ENCODE measurements at places on chromosomes 3 and 15.

DNA sequence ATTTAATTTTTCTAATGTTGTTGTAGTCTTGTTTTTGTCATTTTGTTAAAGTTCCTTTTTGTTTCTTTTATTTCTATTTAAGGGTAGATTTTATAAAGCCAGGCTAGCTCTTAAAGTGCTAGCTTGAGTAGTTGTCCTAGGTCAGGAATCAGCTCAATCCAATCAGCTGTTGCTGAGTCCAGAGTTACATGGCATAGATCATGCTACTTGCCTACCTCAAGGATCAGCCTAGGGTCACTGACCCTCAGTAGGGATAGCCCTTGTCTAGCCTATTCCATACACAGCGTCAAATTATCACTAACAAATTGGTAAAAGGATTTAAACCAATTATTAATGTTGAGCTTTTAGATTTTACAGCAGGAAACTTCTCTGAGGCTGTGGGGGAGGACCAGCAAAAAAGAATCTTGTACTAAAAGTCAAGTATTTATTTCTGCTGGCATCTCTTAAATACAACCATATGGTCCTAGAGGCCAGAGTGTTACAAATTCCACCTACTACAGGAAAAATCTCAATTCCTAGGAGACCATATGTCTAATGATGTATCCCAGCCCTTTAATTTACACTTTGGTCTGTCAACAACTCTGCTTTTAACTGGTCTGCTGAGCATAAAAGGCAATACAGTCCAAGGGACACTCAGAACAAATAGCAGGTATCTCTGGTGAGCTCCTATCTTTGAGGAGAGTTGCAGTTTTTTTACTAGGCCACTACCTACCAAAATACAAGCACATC lies 138.3 kb upstream of the PTPRG start:
- peaks cover 9% of the 10 kb centered on the region for H3K4me1 ChIP-seq
- peaks cover 3% of the 10 kb centered on the region for H3K27me3 ChIP-seq

DNA sequence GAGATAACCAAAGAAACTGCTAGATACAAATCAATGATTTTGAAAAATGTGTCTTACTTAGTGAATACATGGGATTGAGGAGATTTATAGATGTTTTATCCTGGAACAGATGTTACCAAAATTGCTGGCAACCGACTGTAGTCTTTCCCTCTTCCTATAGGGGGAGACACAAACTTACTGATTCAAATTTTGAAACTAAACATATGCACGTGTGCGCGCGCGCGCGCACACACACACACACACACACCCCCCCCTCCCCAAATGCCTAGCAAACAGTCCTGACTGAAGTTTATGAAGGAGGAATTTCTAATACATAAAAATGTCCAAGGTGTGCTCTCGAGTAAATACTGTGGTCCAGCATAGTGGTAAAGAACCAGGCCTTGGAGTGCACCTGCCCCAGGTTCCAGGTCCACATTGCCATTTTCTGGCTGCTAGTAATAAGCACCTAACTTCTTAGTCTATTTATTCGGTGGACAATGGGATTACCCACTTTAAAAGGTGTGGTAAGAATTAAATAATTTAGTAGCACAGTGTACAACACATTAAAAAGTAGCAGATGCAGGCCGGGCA lies 18.5 kb upstream of the C3orf62 start:
- H3K4me3 ChIP-seq: no peak overlapping the region
- H3K27me3 ChIP-seq: no peaks in the 10 kb centered on the region
- peaks cover 68% of the 10 kb centered on the region for H3K36me3 ChIP-seq
- no peaks in the 10 kb centered on the region for H3K4me1 ChIP-seq

DNA sequence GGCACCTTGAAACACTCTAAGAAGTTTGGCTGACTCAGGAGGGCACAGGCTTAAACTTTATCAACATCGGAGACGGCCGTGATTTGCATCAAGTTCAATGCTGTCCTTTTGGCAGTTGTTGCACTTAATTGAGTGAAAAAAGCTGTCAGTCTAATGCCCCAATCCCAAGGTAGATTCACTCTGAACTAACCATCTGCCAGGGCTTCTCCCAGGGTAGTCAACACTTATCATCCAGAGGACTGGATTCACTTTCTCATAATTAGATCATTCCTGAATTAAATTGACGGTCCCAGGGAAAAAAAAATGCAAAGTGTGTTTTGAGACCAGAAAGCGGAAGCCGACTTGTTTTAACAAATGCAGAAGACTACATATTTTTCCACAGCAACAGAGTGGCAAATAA lies 28.5 kb downstream of the RORA start:
- no peak for DNase-seq
- H3K27ac ChIP-seq: no peak overlapping the region
- H3K4me1 ChIP-seq: no peaks in the 10 kb centered on the region
- H3K4me3 ChIP-seq: no peak overlapping the region
- H3K27me3 ChIP-seq: peaks cover 3% of the 10 kb centered on the region

DNA sequence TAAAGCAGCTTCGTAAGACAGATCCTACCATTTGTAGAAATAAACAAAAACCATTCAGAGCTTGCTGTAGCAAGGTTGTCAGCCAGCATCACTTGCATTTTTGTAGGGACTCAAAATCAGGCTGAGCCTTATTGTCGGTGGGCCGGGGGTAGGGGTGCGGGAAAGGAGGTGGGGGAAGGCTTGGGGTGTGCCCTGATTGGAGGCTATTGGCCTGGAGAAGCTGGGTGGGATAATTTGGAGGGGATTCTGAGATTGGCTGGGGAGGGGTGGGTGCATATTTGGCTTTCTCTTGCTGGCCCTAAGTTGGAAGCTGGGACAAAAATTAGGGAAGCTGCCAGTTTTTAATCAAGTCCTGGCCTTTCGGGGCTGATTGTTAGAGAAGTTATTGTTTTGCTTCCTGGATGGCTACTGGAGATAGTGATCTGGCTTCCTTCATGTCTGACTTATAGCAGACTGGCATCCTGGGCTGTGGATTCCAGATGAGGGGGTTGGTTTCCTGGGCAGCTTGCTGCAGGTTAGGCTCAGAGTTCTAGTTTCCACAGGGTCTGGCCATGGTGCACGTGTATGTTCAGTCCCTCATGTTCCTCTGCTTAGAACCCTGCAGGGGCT lies 22.8 kb downstream of the STOML1 start:
- DNase-seq: no peak
- H3K36me3 ChIP-seq: no peaks in the 10 kb centered on the region
- no peak overlapping the region for H3K4me3 ChIP-seq
- no peaks in the 10 kb centered on the region for H3K27me3 ChIP-seq
- no peak overlapping the region for H3K27ac ChIP-seq

DNA sequence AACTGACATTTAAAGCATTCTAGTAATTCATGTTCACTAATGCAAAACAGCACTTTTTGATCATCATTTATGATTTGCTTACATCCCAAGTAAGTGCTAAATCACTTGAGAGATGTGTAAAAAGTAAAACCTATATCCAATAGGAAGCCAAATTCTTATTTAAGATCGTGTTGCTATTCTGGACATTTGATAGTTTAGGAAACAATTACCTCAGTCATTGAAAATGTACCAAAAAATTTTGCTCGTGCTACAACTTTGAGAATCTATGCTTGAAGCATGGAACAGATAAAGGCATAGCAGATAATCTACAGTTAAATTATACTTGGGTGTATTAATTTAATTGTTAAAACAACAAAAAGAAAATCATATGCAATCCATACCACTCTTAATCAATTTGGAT lies 571.6 kb upstream of the NR2F2 start:
- no peaks in the 10 kb centered on the region for H3K4me1 ChIP-seq
- H3K36me3 ChIP-seq: no peaks in the 10 kb centered on the region
- no peak overlapping the region for H3K27ac ChIP-seq

GRCh38 chr15:50146632-50147031 lies 27.6 kb upstream of the ATP8B4 start:
- no peaks in the 10 kb centered on the region for H3K27me3 ChIP-seq
- DNase-seq: no peak
- peaks cover 45% of the 10 kb centered on the region for H3K4me1 ChIP-seq
- peak overlapping the region; percentile 7 for H3K27ac ChIP-seq
- H3K4me3 ChIP-seq: no peak overlapping the region
- peaks cover 42% of the 10 kb centered on the region for H3K36me3 ChIP-seq

DNA sequence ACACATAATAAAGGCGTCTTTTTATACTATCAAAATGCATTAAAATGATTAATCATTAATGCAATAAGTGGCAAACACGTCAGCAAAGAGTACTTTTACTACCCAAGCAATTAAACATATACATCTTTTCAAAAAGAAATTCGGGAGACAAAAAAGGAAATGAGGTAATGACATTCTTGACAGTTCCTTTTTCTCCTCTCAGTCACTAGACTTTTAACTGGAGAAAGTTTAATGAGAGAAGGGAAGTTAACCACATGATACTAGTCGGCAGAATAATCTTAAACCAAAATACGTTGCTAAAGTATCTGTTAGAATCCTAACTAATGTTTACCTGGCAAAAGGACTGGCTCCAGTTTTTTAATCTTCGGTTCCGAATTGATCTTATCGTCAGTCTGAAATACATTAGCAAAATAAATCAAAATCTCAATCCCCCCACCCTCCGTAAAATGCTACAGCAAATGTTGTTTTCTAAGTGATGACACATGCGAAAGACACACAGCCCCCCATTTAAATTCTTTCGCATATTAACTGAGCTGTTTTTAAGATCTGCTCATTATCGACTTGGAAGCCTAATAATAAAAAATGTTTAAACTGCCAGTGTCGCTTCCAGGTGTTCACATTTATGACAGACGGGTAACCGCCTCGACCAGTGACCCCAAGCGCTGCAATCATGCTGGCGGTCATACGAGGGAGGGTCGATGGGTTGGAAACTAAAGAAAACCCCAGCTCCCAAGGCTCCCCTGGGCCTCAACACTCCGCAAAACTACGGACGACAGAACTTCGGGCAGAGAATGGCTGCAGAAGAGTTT lies 778 bp downstream of the MTMR10 start:
- H3K36me3 ChIP-seq: peaks cover 15% of the 10 kb centered on the region
- H3K27me3 ChIP-seq: peaks cover 3% of the 10 kb centered on the region
- H3K4me1 ChIP-seq: peaks cover 19% of the 10 kb centered on the region
- DNase-seq: no peak

DNA sequence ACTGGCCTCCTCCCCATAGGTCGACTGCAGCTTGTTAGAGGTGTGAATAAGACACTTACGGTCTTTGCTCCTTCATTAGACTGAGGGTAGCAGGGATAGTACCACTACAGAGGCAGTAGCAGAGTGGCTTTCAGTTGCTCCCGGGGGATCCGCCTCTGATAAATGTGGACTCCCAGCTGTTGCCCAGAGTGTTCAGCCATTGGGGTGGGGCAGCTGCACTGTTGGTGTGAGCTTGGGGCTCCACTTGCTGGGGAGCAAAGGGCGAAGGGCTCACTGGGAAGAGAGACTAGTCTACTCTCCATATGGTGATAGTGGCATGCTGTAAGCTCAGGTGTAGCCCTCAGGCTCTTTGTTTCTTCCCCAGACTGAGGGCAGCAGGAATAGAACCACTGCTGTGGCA lies 239.1 kb downstream of the LRRN1 start:
- H3K36me3 ChIP-seq: no peaks in the 10 kb centered on the region
- H3K4me3 ChIP-seq: no peak overlapping the region
- H3K27ac ChIP-seq: no peak overlapping the region

DNA sequence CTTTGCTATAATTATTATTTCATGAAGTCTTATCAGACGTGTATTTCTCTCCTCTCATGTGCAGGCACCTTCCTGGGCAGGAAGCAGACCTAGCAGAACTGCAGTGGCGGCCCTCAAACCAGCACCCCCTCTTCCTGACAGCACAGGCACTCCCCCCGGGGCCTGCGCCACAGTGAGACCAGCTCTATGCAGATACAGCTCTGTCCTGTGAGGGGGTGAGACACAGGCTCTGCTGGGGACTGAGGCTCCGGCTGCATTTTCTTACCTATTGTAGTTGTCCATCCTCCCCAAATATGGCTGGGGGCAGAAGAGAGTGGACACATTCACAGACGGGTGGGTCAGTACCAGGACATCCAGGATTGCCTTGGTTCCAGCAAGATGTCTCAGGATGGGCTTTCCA lies 5.0 kb downstream of the CISH start:
- H3K27ac ChIP-seq: peak overlapping the region; percentile 100
- DNase-seq: no peak
- H3K27me3 ChIP-seq: no peaks in the 10 kb centered on the region
- H3K36me3 ChIP-seq: peaks cover 95% of the 10 kb centered on the region

DNA sequence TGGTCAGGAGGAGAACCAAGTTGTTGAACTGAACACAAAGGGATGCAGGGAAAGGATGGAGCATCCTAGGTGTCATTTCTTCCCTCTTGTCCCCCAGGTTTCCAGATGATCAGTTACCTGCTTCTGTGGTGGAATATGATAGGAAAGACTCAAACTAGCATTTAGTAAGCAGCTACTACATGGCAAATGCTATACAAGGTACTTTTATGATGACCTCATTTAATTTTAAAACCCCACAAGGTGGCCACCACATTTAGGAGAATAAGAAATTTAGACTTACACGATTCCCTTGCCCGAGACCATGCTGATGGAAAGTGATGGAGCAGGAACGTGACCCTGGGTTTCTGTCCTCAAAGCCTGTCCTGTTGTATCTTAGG lies 40.9 kb downstream of the CCR4 start:
- peak overlapping the region; percentile 79 for H3K4me3 ChIP-seq
- H3K27me3 ChIP-seq: no peaks in the 10 kb centered on the region
- peaks cover 73% of the 10 kb centered on the region for H3K4me1 ChIP-seq
- DNase-seq: no peak
- H3K27ac ChIP-seq: peak overlapping the region; percentile 97

- no peaks in the 10 kb centered on the region for H3K36me3 ChIP-seq
- no peak overlapping the region for H3K4me3 ChIP-seq
- DNase-seq: no peak
- no peaks in the 10 kb centered on the region for H3K4me1 ChIP-seq
These were observed 8.2 kb downstream of the IGDCC3 start for GRCh38 chr15:65369651-65370050.

GRCh38 chr15:51097553-51098330 lies 3.0 kb upstream of the TNFAIP8L3 start:
- no peak overlapping the region for H3K27ac ChIP-seq
- no peaks in the 10 kb centered on the region for H3K36me3 ChIP-seq
- peaks cover 18% of the 10 kb centered on the region for H3K4me1 ChIP-seq
- H3K27me3 ChIP-seq: peaks cover 62% of the 10 kb centered on the region
- DNase-seq: no peak
- H3K4me3 ChIP-seq: no peak overlapping the region

DNA sequence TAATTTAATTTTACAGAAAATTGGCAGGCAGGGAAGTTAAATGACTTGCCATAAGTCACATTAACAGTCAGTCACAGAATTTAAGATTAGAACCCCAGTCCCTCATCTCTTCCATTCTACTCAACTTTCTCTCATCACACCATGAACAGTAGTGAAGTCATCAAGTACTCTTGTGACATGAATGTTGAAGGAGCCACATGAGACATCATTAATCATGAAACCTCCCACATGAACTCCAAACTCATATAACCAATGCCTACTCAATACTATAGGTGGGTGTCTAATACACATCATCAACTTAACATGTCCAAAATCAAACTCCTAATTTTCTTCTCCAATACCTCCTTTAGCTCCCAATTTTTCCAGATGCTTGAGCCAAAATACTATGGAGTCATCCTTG lies 19.5 kb downstream of the PHC3 start:
- no peak overlapping the region for H3K4me3 ChIP-seq
- H3K27me3 ChIP-seq: no peaks in the 10 kb centered on the region
- DNase-seq: no peak
- peaks cover 37% of the 10 kb centered on the region for H3K4me1 ChIP-seq
- H3K27ac ChIP-seq: peak overlapping the region; percentile 21

All from activated T-helper 2 cell treated with anti-CD3 and anti-CD28 coated beads, Interferon-gamma antibody, Interleukin-2, Interleukin-4, amounts not matched to agents 10 μg/mL and 5 μg/mL and 100 μg/mL, durations not matched to agents 14 hours and 24 hours and 36 hours (primary cell).